Motor neuron (in vitro differentiated cells): ENCODE measurements at places on chromosomes 12 and 14.

DNA sequence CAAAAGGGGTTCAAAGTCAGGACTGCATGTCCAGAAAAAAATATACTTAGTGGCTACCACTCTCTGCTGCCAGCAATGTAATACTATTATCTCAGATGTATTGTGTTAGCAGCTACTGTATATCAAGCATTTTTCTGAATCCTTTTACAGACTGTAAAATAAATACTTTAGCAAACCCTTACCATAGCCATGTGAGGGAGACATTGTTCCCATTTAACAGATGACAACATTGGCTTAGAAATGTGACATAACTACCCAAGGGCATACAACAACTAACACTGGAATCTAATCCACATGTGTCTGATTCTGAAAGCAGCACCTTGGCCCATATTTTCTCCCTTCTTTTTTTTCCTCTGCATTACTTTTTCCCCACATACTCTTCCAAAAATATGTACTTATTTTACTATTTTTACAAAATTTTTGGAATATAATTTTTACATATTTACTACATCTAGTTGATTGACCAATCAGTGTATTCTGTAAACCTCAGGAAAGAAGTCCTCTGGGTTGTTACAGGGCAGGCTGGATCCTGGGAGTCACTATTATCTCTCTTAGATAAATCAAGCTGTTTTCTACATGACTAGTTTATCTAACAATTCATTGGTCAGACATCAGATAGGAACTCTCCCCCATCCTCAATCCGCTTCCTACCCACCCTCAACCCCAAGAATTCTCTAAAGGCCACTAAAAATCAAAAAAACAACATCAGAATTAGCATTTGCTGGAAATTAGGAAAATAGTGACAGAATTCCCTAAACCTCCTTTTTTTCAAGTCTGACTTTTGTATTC is 154.1 kb downstream of the BTG1 start:
- ATAC-seq = no peak

DNA sequence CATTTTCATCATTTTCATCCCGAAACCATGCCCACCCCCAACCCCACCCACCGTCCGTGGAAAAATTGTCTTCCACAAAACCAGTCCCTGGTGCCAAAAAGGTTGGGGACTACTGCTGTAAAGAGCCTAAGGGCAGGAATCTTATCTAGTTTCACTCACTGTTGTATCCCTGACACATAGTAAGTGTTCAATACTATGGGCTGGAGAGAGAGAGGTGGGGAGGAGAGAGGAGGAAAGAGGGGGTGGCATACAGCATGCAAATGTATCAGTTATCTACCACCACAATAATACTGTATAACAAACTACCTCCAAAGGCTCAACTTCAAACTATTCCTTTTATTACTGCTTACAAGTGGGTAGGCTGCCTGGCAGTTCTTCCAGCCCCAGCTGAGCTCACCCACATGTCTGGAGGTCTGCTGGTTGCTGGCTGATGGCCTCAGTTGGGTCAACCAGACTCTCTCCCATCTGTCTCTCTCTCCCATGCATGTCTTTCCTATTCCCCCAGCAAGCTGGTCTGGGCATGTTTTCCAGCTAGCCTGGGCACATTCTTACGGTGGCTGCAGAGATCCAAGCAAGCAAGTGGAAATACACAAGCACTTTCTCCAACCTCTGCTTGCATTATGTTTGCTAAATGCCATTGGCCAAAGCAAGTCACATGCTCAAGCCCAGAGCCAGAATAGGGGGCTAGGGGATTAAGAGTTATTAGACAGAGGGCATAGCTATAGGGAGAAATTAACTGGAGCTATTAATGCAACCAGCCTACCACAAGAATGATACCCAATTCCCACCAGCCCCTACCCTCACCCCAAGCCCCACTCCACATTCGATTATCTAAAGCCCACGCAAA is 31.6 kb upstream of the FICD start:
- no peak for ATAC-seq

DNA sequence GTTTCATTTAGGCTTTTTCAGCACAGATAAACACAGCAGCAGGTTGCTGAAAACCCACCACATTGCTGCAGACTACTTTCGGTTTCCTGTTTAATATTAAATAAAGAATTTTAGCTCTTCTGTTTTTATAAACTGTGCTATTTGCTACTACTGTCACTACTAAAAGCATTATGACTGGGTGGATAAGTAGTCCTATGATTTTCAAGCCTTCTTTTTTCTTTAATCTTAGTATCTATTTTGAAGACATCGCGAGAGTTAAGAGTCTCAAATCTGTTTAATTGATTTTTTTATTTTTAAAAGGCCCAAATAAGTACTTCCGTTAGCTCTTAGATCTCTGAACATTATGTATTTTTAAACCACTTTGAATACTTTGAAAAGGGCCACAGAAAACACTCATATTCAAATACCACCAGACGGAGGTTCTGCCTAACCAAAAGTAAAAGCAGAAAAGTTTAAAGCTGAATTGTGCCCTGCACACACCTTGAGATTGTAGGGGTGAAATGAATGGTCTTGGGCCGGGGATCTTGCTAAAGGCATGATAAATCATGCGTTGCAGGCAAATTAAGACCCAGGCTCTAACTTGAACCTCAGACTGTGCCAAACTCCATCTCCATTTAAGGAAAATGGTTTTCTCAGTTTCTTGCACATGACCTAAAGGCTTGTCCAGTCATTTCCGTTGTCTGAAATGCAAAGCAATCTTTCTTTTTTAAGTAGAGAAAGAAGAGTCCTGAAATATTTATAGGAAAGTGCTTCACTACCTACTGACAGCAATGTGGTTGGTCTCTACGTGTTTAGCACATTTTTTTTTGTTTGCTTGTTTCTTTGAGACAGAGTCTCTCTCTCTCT is 13.6 kb upstream of the FOXN3 start:
- ATAC-seq = peak; percentile 40

DNA sequence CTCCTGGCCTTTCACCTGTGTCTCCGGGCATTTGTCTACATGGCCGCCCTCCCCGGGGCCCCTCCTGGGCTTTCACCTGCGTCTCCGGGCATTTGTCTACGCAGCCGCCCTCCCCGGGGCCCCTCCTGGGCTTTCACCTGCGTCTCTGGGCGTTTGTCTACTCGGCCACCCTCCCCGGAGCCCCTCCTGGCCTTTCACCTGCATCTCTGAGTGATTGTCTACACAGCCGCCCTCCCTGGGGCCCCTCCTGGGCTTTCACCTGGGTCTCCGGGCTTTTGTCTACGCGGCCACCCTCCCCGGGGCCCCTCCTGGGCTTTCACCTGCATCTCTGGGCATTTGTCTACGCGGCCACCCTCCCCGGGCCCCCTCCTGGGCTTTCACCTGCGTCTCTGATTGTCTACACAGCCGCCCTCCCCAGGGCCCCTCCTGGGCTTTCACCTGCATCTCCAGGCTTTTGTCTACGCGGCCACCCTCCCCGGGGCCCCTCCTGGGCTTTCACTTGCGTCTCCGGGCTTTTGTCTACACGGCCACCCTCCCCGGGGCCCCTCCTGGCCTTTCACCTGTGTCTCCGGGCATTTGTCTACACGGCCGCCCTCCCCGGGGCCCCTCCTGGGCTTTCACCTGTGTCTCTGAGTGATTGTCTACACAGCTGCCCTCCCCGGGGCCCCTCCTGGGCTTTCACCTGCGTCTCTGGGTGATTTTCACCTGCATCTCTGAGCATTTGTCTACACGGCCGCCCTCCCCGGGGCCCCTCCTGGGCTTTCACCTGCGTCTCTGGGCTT is 68.0 kb upstream of the GALNT9 start:
- ATAC-seq = no peak

GRCh38 chr12:54541751-54542290 is 7.6 kb upstream of the PDE1B start:
- ATAC-seq = no peak
